Stimulated activated CD4-positive, alpha-beta T cell treated with anti-CD3 and anti-CD28 coated beads, TNF-alpha, amount 100 ng/mL, for 24 hours (primary cell): ENCODE measurements at places on chromosomes 5 and 9.

DNA sequence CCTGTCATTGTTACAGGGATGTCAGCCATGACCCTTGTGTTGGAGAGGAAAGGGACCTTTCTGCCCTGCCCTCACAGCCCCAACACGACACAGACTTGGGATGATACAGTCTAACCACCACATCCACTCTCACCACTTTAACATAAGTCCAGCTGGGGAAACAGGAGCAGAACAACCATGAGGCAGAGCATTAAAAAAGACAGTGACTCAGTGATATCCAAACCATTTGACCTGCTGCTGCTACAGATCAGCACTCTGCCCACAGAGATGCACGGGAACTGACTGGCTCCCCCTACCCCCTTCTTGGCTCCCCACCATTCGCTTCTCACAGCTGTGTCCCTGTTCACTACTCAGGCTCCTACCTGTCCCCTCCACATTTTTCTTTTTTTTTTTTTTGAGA is 458.6 kb downstream of the ZNF608 start:
- DNase-seq: no peak

DNA sequence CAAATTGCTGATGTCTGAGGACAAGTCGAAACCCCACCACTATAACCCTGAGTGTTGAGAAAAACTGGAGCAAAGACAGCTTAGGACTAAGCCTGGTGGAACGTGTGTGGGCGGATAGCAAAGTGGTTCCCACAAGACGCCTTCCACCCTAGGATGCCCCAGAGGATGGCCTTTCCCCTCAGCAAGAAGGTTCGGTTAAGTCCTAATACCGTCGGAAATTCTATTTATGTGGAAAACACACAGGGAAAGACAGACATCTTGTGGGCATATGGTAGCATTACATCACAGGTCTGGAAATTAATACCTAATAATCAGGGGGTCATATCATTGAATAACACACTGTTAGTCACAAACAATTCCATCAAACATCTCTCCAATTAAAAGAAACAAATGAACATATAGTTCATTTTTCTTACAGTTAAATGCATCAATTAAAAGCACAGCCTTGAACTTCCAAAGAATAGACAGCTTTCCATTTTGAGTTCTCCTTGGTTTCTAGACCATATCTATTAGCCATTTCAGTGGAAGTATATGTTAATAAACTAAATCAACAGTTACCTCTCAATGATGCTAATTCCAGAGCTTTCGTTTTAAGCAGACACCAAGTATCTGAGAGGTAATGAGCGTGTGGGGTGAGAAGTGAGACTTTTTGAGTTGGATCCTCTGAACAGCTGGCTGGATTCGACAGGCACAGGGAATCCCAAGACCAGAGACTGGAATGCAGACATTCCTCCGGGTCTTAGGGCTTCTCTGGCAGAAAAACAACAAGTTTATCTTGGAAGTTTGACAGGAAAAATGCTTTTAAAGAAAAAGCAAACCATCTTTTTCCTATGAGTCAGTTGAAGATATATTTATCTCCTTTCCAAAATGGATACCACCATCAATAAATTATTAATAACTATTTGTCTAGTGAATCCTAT is 2.9 kb upstream of the ICE1 start:
- DNase-seq: no peak

GRCh38 chr5:89097103-89097502 is 214.1 kb upstream of the MEF2C start:
- DNase-seq: no peak

GRCh38 chr5:108801776-108802175 is 54.1 kb downstream of the FER start:
- no peak for DNase-seq

DNA sequence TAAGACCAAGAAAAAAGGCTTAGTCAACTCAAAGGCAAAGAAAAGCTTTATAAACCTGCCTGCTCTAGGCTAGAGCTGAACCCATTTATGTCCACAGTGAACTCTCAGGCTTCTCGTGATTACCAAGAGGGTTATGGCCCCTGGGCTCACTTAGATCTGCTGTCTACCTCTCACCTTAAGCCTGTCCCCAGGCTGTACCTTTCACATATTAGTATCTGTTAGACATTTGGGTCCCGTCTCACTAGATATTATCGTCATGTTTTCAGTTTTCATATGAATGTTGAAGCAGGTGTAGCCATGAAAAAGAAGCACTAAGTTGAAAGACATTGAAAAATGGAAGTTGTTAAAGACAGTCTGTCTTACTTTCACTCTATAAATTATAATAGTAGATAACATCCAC is 75.2 kb upstream of the COX7C start:
- DNase-seq: no peak

GRCh38 chr5:173055722-173055982 is 500 bp upstream of the CREBRF start:
- DNase-seq: no peak

GRCh38 chr9:107730666-107731065 is 241.1 kb upstream of the KLF4 start:
- no peak for DNase-seq

- no peak for DNase-seq
These were observed 208.1 kb downstream of the GNA14 start for GRCh38 chr9:77440057-77440456.

DNA sequence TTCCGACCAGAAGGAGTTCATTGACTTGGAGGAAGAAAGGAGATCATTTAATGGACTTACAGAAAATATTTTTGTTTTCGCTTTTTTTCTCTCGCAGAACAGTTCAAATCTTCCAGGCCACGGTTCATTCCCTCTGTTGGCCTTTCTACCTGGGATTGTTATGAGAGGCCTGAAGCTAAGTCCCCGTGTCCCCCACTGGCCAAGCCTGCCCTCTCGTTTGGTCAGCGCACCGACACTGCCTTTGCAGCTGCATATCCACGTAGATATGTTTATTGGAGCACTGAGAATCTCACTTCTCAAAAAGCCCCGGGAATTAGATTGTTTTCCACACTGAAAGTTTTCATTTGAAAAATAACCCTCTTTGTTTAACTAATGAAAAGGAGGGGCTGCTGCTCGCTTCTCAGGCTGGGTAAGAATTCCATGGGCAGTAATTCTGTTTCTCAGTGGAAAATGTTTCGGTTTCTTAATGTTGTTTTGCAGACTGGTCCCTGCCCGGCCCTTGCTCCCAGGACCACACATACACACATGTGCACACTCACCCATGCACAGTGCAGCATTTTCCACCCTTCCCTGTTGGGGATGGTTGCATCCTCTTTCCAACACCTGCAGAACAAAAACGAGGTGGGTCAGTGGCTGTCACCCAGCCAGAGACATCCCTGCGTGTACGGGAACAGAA is 655.7 kb downstream of the BNC2 start:
- no peak for DNase-seq

DNA sequence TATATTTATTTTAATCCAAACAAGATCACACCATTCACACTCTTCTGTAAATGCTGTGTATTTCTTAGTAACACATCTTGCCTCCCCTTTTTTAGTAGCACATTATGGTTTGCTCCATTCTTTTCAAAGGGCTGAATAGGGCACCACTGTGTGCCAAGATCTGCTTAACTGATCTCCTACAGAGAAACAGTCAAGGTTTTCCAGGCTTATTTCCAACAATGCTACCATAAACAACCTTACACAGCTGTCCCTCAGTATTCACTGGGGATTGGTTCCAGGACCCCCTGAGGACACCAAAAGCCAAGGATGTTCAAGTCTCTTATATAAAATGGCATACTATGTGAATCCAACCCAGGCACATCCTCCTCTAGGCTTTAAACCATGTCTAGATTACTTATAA is 16.5 kb downstream of the GOLM1 start:
- no peak for DNase-seq

- DNase-seq: no peak
These were observed 63.0 kb upstream of the PTPN3 start for GRCh38 chr9:109561137-109561536.

- DNase-seq: no peak
These were observed 133.3 kb downstream of the PCSK5 start for GRCh38 chr9:76023715-76024195.

GRCh38 chr5:66248874-66249273 is 104.8 kb downstream of the SREK1 start:
- no peak for DNase-seq

GRCh38 chr5:109836280-109836679 is 146.6 kb downstream of the MAN2A1 start:
- DNase-seq: no peak

DNA sequence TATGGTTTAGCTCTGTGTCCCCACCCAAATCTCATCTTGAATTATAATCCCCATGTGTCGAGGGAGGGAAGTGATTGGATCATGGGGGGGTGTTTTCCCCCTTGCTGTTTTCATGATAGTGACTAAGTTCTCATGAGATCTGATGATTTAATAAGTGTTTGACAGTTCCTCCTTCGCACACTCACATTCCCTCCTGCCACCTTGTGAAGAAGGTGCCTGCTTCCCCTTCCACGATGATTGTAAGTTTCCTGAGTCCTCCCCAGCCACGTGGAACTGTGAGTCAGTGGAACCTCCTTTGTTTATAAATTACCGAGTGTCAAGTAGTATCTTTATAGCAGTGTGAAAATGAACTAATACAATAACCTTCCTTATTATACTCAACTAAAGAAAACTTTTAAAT is 24.3 kb upstream of the TEX10 start:
- no peak for DNase-seq

DNA sequence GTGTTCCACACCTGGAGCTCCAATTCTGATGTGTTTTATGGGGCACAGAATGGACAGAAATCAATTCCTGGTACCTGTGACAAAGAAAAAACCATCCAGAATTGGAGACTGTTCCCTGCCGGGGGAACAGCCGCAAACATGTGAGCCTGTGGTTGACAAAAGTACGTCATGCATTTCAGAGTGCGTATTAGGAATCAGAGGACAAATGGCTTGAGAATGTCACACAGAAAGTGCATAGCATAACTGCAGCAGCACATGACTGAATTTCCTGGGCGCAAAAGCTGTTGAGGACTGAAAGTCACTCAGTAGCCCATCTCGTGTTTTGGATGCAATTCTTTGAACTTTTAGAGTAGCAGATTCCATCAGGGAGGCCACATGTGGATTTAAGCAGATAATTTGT is 85.1 kb downstream of the TRIO start:
- DNase-seq: no peak

DNA sequence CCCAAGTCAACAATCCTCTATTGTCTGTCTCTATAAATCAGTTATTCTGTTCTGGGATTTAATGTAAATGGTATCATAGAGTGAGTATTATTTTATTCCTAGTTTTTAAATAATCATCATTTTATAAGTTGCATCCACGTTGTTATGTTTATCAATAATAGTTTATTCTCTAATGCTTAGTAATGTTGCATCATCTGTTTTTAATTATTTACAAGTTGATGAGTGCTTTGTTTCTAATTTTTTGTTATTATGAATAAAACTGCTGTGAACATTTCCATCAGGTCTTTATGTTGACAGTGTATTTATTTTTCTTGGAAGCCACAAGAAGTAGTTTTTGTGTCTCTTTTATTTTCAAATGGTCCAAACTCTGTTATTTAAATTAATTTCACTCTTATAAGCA is 1201.2 kb upstream of the CDH6 start:
- DNase-seq: no peak

- peak; percentile 38 for DNase-seq
These were observed 226.9 kb downstream of the MSX2 start for GRCh38 chr5:174951151-174951780.

DNA sequence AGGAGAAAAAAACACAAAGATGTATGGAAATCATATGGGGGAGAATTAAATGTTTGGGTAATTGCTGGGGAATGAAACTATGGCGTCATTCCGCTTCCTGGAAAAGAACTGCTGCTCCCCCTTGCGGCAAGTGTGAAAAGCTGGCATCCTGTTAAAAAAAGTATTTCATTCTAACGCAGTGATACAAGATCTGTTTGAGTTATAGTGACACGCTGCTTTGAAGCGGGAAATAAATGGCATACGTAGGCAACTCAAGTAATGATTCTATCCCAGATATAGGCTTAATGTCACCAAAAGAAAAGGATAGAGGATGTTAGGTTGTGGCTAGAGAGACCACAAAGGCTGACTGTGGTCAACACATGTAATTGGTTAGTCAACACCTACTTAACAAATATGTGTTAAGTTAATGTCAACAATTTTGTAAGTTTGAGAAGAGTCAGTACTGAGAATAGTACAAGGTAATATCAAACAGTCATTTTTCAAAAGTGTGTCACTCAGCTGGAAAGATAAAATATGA is 70.2 kb upstream of the ALDH1A1 start:
- DNase-seq: peak; percentile 19

DNA sequence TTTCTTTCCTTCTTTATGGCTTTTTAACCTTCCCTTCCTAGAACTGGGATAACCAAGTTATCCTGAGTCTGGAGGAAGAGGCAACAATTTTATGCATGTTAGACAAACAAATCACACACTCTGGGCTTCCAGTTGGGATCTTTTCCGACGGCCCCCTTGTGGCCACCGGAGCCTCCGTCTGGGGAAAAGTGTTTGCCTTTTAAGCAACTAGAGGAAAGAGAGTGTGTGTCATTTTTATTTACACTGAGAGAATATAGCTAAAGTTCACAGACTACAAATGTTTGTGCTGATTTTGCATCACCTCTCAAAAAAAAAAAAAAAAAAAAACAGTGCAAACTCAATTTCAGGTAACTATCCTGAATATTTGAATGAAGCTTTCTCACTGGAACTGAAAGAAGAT is 126.2 kb downstream of the SEMA6A start:
- no peak for DNase-seq

GRCh38 chr5:65151614-65152013 is 330.1 kb downstream of the ADAMTS6 start:
- no peak for DNase-seq

DNA sequence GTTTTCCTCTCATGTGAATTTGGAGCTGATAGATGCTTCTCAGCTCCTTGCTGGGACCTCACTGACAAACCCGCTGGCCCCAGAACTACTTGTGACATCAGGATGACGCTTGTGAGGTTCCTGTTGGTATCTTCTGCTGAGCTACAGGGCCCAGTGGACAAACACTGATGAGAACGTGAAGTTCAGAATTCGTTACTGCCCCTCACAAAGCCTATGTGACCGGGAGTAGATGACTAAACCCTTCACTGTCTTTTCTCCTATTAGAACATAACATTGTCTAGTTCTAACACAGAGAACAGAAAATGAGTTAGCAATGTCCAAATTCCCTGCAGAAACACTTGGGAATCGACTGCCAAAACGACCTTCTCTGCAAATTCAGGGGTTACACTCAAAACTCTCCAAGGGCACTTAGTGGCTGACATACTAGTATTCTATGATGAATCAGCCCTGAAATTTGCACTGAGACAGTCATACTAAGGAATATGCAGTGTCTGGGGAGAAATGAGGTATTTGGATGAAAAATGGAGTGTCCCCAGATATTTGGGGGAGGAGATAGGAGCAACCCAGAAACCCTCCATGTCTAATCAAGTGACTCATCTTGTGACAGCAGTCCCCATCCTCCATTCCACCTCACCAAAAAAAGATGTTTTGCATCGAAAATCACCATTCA is 143.2 kb upstream of the TRIM32 start:
- no peak for DNase-seq
